Stimulated activated CD8-positive, alpha-beta memory T cell treated with anti-CD3 and anti-CD28 coated beads, Interleukin-15, amount 100 ng/mL, for 4 hours (primary cell): ENCODE measurements at places on chromosomes 7 and 10.

DNA sequence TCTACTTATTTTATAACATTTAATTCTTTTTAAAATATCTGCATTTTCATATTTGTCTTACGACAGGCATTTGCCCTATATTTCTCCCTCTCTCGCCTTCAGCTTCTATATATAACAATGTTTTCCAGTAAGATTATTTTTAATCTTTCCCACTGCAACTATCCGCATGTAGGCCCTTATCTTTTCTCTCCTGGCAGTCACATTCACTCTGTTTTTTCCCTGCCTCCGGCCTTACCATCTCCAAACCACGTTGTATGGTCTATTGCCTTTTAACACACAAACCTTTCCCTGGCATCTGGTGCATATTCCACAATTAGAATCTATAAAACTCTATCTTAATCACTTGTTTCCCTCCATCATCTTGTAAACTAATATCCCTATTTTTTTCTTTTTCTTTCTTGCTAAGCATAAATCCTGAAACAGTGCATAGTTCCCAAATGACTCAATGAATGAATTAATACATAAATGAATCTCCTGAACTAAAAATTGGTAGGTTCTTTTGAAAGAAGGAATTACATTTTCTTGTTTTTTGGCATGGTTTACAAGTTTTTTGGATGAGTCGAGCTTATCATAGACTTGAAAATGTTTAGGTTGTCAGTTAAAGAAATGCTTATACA is 173.2 kb downstream of the SEMA3A start:
- DNase-seq = no peak

DNA sequence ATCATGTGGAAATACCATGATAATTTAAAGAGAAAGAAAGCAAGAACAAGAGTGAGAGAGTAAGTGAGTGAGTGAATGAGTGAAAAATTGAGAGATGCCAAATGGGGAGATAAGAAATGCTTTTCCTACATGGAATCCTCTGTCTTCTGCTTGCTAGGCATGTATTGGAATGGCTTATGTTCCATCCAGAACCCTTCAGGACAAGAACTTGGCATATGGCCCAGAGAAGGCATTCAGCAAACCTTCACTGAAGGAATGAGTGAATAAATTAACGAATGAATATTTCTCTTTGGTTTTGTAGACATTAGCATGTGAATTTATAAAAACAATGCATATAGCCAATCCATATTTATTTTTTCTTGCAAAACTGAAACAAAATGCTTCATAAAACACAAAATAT is 162.2 kb downstream of the LRRTM3 start:
- no peak for DNase-seq

GRCh38 chr7:151114151-151115090 is 28.1 kb downstream of the AGAP3 start:
- DNase-seq = no peak

- DNase-seq = no peak
Measured at GRCh38 chr10:110964681-110965080, 45.3 kb downstream of the SHOC2 start.

DNA sequence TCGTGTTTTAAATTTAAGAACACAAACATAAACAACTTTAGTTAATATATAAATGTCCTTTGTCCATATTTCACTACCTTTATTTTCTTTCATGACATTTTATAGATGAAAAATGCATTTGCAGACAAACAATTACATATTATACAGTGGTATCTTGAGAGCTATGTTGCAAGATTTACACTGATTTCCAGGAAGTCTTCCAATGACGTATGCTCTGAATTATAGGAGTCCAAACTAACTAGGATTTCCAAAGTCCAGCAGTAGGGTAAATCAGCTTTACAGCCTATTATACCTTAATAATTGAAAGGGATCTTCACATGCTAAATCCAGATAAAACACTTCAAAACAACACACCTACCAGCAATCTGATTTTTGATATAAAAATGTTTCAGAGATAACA is 69.4 kb downstream of the HYCC1 start:
- DNase-seq = no peak

- DNase-seq = no peak
Measured at GRCh38 chr7:156778201-156778600, 114.8 kb downstream of the LMBR1 start.

GRCh38 chr7:32587411-32587948 is 92.2 kb downstream of the AVL9 start:
- no peak for DNase-seq

- no peak for DNase-seq
Measured at GRCh38 chr10:78568620-78569019, 500.1 kb upstream of the ZMIZ1 start.

- DNase-seq = no peak
Measured at GRCh38 chr7:145020454-145020853, 184.6 kb upstream of the TPK1 start.

DNA sequence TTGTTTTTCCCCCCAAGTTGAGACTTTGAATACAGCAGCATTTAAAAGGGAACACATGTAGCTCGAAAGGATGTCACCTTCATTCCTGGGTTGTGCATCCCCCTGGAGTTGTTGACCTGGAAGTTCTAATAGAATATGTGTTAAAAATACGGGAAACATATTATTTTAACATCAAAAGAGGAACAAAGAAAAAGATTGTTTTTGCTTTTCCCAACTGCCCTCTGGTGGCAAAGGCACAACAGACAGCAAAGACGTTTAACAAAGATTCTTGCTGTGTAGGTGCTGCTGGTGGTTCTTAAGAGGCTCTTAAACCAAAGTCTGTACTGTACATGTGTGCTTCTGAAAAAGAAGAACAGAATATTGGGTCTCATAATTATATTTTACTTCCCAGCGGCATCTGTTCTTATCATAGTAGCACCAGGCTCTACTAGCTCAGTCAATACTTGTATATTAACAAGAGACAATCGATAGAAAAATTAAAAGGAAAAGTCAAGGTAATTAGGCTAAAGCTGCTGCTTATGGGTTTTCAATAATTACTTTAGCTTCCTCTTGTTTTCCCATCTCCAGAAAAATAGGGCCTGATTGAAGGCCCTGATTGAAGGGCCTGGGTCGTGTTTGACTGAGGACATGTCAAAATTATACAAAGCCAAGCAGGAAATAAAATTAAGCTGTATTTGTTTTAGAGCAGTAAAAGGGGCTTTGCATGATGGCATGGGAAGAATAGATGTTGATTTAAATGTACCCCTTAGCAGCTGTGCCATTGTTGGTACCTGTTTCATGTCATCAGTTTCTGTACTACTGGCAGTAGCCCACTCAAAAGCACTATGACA is 384.2 kb upstream of the LRGUK start:
- no peak for DNase-seq

- no peak for DNase-seq
Measured at GRCh38 chr7:75629044-75629443, 109.7 kb downstream of the HIP1 start.

- no peak for DNase-seq
Measured at GRCh38 chr7:50293509-50294179, 10.9 kb upstream of the IKZF1 start.

DNA sequence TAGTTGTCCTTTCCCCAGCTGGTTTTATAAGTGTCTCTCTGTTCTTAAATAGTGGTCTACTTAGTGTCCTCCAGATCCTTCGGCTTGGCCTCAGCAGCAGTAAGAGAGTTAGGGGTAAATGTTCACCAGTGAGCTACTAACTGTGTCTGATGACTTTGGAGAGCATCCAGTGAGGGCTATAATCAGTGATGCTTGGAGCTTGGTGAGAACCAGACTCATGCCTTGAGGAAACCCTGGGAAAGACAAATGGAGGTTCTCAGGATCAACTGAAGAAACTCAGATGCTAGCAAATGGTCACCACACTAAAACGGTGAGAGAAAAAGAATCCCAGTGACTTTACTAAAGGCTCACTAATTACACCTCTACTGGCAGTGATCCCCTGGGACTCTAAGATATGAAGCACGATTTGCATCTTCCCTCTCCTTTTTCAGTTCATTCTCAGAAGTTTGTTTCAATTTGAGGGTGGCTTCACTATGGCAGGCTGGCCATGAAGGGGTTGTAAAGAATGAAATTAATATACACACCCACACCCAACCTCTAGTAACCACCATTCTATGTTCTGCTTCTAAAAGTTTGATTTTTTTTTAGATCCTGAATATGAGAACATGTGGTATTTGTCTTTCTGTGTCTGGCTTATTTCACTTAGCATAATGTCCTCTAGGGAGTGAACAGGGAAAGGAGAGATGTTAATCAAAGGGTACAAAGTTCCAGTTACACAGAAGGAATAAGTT is 177.9 kb downstream of the PDE1C start:
- no peak for DNase-seq

DNA sequence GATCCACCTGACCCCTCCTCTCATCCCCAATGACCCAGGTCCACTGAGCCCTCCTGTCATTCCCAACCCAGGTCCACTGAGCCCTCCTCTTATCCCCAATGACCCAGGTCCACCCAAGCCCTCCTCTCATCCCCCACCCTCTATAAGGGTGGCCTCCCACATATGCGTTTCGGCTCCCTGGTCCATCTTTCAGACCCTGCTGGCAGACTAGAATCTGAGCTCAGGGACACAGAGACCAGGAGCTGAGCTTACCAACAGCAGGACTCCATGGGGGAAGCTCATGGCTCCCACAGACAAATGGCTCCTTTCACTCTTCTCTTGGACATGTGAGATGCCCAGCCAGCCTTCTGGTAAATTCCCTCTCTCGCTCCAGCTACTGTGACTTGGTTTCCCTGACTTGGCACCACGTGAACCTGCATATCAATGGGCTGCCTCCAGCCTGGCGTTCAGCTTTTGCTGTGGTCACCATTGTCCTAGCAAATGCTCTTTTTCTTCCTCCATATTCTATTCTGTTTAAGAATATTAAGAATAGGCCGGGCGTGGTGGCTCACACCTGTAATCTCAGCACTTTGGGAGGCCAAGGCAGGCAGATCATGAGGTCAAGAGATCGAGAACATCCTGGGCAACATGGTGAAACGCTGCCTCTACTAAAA is 24.8 kb upstream of the INPP5A start:
- no peak for DNase-seq

DNA sequence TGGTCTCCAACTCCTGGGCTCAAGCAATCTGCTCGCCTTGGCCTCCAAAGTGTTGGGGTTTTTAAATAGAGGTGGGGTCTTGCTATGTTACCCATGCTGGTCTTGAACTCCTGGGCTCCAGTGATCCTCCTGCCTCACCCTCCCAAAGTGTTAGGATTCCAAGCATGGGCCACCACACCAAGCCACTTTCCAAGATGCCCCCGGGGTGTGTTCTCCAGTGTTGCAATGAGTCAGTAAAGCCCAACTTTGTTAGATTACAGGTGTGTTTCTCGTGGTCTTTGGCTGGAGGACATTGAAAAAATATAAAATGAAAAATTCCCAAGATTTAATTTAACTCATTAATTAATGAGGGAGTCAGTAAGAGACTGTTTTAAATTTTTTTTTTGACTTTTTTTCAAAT is 29.2 kb downstream of the TACR2 start:
- no peak for DNase-seq

DNA sequence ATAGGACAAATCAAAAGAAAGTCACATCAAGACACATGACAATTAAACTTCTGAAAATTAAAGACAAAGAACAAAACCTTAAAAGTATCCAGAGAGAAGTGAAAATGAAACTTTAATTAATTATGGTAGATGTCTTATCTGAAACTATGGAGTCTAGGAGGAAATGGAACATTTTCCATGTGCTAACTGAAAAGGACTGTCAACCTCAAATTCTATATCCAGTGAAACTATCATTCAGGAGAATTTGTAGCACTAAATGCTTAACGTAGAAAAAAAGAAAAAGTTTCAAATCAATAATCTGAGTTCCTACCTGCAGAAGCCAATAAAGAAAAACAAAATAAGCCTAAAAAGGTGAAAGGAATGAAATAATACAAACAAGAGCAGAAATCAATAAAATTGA is 33.1 kb upstream of the C10orf71 start:
- no peak for DNase-seq

GRCh38 chr10:128263891-128264688 is 137.9 kb upstream of the MKI67 start:
- DNase-seq = no peak

GRCh38 chr7:94087664-94088352 is 83.7 kb upstream of the BET1 start:
- DNase-seq = no peak

GRCh38 chr10:119782981-119783664 is 57.3 kb downstream of the INPP5F start:
- DNase-seq = no peak

DNA sequence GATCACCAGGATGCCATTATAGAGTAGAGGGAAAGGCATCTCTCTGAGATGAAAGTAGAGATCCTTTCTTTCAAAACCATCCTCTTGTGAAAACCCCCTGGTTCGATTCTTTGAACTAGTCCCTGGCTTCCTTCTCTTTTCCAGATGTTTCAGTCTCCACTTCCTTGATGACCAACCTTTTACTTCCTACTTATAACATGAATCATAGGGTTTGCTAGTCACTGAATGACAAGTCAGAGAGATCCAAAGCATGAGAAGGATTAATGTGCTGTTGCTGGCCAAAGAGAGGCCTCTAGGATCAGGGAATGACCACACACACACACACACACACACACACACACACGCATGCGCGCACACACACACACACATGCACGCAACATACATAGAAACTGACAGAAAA is 161.1 kb upstream of the FRMD4A start:
- DNase-seq = no peak

- DNase-seq = no peak
Measured at GRCh38 chr7:128025380-128025779, 5.9 kb downstream of the LRRC4 start.

DNA sequence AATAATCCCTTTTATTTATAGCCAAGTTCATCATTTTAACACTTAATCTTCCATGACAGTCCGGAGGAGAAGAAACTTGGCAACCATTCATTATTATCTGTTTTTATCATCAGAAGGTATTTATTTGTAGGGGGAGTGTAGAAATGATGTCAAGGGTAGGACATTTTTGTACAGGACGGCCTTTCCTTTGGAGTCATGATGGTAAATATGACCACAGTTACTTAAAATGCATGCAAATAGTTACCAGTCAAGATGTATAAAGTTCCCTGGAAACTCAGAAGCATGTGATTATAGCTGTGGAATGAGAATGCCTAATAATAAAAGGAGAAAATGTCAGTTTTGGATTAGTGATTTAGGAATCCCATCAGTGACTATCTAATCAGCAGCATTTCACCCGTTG is 183.1 kb upstream of the PRPS1L1 start:
- no peak for DNase-seq

DNA sequence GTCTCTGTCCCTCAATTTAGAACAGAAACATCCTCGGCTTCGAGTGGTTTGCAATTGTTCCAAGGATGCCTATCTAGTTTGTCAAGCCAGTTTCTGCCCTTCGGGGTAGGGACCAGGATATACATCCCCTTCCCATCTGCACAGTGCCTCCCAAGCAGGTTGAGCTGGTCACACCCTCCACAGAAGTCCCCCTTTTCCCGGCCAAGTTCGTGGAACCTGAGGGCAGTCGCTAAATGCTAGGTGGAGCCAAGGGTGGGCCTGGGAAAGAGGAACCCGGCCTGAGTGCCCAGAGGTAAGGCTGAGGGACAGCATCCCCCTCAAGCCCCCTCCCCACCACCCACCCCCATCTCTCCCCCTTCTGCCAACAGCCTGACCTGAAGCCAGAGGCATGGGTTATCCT is 62.4 kb upstream of the NANOS1 start:
- DNase-seq = no peak
